ENCODE measurements at places on chromosomes 7 and 10. TPM values are rescaled to one million over a fixed set of nuclear protein-coding genes. Genes with fewer than 3 reads are reported as not detected.

GRCh38 chr10:14665304-14665703 is 109.4 kb downstream of the FAM107B start:
- peak overlapping the region; percentile 78 for H3K4me3 ChIP-seq
- peak overlapping the region; percentile 95 for H3K27ac ChIP-seq
- no peaks in the 10 kb centered on the region for H3K27me3 ChIP-seq
- H3K4me1 ChIP-seq = peaks cover 76% of the 10 kb centered on the region
- peaks cover 41% of the 10 kb centered on the region for H3K36me3 ChIP-seq
- DNase-seq = peak; percentile 48

The CHST12 gene
- total RNA-seq = 10.6 TPM

The DENND10 gene
- 39.4 TPM for total RNA-seq

DNA sequence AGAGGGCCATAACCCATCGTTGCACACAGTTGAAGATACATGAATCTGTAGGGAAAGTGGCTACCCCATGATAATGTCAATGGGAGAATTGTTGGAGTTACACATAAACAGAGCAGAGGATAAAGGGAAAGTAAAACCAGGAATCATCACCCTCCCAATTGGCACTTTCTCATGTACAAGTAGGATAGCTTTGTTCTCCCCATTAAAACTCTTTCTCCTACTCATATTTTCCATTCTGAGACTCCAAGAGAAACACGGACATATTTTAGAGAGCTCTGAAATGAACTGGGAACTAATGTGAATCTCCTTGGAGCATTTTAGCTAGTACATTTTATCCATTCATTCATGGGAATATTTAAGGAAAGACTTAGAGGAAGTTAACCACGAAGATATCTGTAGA is 17.2 kb upstream of the LRRC17 start:
- H3K27me3 ChIP-seq = no peaks in the 10 kb centered on the region
- H3K27ac ChIP-seq = no peak overlapping the region
- no peaks in the 10 kb centered on the region for H3K4me1 ChIP-seq
- no peaks in the 10 kb centered on the region for H3K36me3 ChIP-seq
- no peak overlapping the region for H3K4me3 ChIP-seq
- no peak for DNase-seq

DNA sequence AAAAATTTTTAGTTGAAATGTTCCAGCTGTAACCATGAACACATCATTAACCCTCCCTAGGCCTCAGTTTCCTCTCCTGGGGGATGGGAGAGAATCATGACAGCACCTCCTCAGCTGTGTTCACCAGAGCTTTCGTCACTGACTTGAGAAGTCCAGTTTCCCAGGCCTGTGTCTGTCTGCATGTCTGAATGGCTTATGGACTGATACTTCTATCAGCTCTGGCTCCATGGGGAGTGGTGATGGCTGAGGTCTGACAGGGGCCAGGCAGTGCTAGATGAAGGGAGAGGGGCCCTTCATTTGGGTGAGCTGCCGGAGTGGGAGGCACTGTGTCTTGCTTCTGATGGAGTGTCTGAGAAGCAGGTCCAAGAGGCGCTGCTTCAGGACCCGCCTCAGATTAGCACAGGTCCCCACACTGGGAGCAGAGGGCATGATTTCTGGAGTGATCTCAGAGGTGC is 192.9 kb downstream of the PTPN20 start:
- no peak overlapping the region for H3K27ac ChIP-seq
- no peak for DNase-seq
- no peak overlapping the region for H3K4me3 ChIP-seq
- no peaks in the 10 kb centered on the region for H3K36me3 ChIP-seq
- H3K27me3 ChIP-seq = no peaks in the 10 kb centered on the region

GRCh38 chr7:3107889-3108570 is 64.4 kb upstream of the CARD11 start:
- peaks cover 98% of the 10 kb centered on the region for H3K4me1 ChIP-seq
- peak; percentile 37 for DNase-seq
- peaks cover 26% of the 10 kb centered on the region for H3K36me3 ChIP-seq
- peak overlapping the region; percentile 90 for H3K27ac ChIP-seq
- peak overlapping the region; percentile 77 for H3K4me3 ChIP-seq

DNA sequence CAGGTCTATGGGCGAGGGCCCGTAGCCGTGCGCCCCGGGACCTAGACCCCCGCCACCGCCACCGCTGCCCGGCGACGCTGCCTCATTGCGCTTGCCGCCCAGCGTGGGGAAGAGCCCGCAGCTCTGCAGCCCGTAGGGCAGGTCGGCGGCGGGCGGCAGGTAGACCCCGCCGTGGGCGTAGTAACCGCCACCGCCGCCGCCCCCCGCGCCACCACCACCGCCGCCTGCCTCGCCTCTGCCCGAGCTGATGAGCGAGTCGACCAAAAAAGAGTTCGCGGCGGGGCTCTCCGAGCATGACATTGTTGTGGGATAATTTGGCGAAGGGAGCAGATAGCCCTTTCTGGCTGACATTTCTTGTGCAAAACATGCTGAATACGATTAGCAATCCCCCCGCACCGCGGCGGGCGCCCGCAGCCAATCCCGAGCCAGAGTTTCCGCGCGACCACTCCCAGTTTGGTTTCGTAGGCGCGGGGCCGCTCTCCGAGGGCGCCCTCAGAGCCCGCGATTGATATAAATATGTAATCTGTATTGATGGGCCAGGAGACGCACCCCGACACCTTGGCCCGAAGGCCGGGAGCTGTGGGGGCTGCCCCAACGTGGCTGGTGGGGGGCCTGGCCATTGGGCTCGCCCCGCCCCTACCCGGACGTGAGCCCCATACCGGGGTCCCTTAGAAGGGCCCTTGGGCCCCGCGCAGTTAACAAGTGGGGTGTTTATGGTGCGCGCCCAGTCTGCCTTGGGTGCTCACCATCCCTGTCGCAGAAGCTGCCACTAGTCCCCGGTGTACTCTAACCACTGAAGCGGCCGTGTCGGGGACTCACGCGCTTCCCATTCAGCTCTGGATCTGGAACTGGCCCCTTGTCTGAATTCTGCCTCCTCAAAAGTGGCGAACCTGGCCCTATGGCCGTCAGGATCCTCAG is at the start of gene HOXA10:
TSS of gene HOXA10 (minus strand) at position 365 of the 918 bp plus-strand sequence. CDS start at position 351, 14 bp downstream.
- H3K27ac ChIP-seq = no peak within 1 kb of the TSS
- no peaks in the 10 kb centered on the region for H3K36me3 ChIP-seq
- DNase-seq = no peak
- peaks cover 67% of the 10 kb centered on the region for H3K27me3 ChIP-seq

The BMPR1A gene
- 7.0 TPM for total RNA-seq

The PTEN gene
- total RNA-seq = 64.9 TPM

The COL1A2 gene
- total RNA-seq = 0.56 TPM

- no peaks in the 10 kb centered on the region for H3K36me3 ChIP-seq
- H3K4me3 ChIP-seq = no peak overlapping the region
- no peaks in the 10 kb centered on the region for H3K4me1 ChIP-seq
- H3K27me3 ChIP-seq = peaks cover 12% of the 10 kb centered on the region
- H3K27ac ChIP-seq = no peak overlapping the region
- no peak for DNase-seq
Observed at GRCh38 chr7:1674161-1675035, 4.3 kb downstream of the ELFN1 start.

- H3K27me3 ChIP-seq = no peaks in the 10 kb centered on the region
- peaks cover 1% of the 10 kb centered on the region for H3K36me3 ChIP-seq
- H3K27ac ChIP-seq = no peak overlapping the region
- H3K4me1 ChIP-seq = no peaks in the 10 kb centered on the region
- DNase-seq = no peak
Observed at GRCh38 chr10:37684765-37685164, 172.6 kb downstream of the ZNF248 start.

DNA sequence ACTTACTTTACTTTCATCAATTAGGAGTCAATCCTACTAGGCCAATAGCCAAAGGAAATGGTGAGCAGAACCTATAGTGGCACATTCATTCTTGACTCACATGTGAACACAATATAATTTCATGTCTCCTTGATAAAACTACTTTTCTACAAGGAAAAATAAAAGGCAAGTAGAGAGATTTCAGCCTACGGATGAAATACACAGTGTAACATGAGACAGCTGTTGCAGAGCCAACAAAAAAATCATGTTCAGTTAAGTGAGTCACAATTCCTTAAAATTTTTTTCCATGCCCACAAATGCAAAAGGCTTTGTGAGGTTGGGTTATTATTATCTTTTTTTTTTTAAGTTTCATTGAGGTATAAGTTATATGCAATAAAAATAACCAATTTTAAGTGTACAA is 54.8 kb downstream of the GPR141 start:
- H3K36me3 ChIP-seq = no peaks in the 10 kb centered on the region
- no peak overlapping the region for H3K4me3 ChIP-seq
- H3K27me3 ChIP-seq = no peaks in the 10 kb centered on the region
- H3K27ac ChIP-seq = no peak overlapping the region

DNA sequence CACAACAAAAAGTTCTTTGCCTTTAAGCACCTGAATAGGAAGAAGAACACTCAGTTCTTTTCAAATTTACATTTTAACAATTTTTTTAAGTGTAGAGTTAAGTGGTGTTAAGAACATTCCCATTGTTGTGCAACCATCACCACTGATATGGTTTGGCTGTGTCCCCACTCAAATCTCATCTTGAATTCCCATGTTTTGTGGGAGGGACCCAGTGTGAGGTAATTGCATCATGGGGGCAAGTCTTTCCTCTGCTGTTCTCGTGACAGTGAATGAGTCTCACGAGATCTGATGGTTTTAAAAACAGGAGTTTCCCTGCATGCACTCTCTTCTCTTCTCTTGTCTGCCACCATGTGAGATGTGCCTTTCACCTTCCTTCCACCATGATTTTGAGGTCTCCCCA is 155.7 kb downstream of the PLXNA4 start:
- no peak overlapping the region for H3K27ac ChIP-seq
- peaks cover 4% of the 10 kb centered on the region for H3K36me3 ChIP-seq
- DNase-seq = no peak
- peaks cover 4% of the 10 kb centered on the region for H3K4me1 ChIP-seq
- H3K27me3 ChIP-seq = no peaks in the 10 kb centered on the region

The WDR86 gene
- total RNA-seq = 1.0 TPM

- H3K27me3 ChIP-seq = peaks cover 59% of the 10 kb centered on the region
- H3K4me3 ChIP-seq = no peak overlapping the region
- H3K27ac ChIP-seq = no peak overlapping the region
Observed at GRCh38 chr10:10975647-10976046, 42.0 kb upstream of the CELF2 start.

GRCh38 chr7:92723943-92724342 is 112.4 kb downstream of the CDK6 start:
- no peak overlapping the region for H3K4me3 ChIP-seq
- H3K27ac ChIP-seq = peak overlapping the region; percentile 31
- DNase-seq = no peak
- peaks cover 66% of the 10 kb centered on the region for H3K36me3 ChIP-seq
- peaks cover 76% of the 10 kb centered on the region for H3K4me1 ChIP-seq
- H3K27me3 ChIP-seq = no peaks in the 10 kb centered on the region

DNA sequence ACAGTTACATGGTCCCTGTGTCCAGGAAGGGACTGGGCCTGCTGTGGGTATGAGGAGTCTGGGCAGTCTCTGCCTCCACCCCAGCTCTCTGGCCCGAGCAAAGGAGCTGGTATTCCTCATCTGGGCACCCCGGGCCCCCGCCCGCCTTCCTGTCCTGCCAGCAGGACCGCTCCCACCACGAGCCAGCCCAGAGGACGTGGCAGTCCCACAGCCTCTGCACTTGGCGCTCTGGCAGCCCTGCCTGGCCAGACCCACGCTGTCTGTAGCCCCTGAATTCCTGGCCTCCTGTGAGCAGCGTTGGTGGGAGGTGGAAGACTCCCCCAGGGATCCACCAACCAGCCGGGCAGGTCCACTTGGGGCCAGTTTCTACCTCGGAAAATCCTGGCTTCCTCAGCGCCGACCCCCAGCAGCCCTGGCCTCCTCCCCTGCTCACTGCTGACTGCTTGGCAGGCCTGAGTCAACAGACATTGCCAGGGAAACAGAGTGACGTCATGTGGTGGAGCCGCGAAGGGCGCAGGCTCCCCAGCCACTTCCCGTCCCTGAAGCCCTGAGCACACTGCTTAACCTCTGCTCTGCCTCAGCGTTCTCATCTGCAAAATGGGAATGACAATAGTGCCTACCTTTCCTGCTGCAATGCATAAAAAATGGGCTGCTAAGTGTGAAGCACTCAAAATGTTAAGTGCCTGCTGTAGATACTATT is 21.6 kb upstream of the LIMK1 start:
- no peaks in the 10 kb centered on the region for H3K36me3 ChIP-seq
- H3K4me3 ChIP-seq = peak overlapping the region; percentile 49
- peaks cover 9% of the 10 kb centered on the region for H3K27me3 ChIP-seq
- peak; percentile 69 for DNase-seq
- no peaks in the 10 kb centered on the region for H3K4me1 ChIP-seq

DNA sequence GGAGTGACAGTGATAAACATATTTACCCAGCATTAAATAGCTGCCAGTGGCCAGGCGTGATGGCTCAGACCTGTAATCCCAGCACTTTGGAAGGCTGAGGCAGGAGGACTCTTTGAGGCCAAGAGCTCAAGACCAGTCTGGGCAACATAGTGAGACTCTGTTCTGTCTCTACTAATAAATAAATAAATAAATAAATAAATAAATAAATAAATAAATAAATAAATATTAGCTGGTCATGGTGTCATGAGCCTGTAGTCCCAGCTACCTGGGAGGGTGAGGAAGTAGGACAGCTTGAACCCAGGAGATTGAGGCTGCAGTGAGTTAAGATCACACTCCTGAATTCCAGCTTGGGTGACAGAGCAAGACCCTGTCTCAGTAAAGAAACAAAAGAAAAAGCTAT is 384.0 kb upstream of the ADARB2 start:
- H3K4me3 ChIP-seq = no peak overlapping the region
- no peaks in the 10 kb centered on the region for H3K4me1 ChIP-seq
- H3K36me3 ChIP-seq = no peaks in the 10 kb centered on the region
- DNase-seq = no peak

DNA sequence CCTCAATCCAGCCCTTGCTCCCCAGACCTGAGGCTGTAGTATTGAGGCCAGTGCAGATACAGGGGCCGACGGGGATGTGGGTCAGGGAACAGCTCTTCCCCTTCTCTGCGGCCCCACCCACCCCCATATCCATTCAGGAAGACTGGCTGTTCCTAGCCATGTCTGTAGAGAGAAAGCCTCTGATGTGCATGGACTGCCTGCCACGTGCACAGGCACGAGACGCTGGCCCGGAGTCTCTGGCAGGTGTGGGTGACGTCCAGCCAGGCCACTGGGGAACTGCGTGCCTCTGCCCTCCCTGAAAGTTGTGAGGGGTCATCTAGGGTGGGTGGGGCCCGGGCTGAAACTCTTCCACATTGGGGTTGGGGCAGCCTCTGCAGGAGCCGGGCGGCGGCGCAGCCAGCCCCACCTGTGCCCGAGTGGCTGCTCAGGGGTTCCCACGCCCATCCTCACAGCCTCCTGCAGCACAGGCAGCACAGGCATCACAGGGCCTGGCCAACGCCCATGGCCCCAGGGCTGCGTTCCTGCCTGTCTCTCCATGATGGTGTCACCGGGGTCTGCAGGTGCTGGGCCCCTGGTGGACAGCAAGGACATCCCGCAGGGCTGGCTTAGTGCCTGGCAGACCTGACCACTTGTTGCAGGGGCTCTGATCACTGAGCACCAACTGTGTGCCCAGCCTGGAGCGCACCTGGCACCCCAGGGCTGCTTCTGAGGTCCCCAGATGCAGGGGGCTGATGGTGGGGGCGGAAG is 27.5 kb downstream of the MICALL2 start:
- DNase-seq = no peak
- no peak overlapping the region for H3K4me3 ChIP-seq
- H3K27ac ChIP-seq = no peak overlapping the region
- no peaks in the 10 kb centered on the region for H3K36me3 ChIP-seq

Data from activated T-cell treated with anti-CD3 and anti-CD28 coated beads, Interleukin-2, amount 50 U/mL, for 72 hours (primary cell).